ENCODE measurements at places on chromosomes 16 and 17.

- peak; percentile 69 for DNase-seq
Measured at GRCh38 chr17:75105126-75106080, 4.4 kb upstream of the ARMC7 start.

DNA sequence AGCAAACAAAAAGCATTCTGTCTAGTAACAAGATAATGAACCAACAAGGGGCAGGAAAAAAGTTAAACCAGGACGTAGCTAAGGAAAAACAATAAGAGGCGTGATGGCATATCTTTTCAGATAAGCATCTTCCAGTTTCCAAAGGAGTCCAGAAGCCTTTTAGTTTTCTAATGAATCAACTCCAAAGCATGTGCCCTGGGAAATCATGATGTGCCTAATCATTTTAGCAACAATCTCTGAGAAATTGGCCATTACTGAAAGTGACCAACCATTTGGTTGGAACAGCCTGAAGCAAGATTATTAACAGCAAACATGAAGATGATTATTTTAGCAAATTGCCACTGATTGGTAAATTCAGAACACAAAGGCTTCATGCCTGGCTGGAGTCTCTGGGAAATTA lies 440.9 kb upstream of the MAF start:
- no peak for DNase-seq

DNA sequence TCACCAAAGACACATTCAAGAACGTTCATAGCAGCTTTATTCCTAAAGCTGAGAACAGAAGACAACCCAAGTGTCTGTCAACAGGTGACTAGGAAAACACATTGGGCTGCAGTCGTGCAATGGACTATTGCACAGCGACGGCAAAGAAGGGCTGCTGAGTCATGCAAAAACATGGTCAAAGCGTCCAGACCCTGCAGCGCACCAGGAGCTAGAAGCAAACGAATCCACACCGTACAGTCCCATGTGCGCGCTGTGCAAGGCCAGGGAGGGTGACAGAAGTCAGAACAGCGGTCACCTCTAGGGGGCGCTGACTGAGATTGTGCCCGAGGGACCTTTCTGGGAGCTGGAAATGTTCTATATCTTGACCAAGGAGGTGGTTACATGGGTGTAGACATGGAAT lies 266.4 kb downstream of the MAF start:
- DNase-seq = no peak

- no peak for DNase-seq
Measured at GRCh38 chr16:82587289-82587688, 39.5 kb upstream of the CDH13 start.

DNA sequence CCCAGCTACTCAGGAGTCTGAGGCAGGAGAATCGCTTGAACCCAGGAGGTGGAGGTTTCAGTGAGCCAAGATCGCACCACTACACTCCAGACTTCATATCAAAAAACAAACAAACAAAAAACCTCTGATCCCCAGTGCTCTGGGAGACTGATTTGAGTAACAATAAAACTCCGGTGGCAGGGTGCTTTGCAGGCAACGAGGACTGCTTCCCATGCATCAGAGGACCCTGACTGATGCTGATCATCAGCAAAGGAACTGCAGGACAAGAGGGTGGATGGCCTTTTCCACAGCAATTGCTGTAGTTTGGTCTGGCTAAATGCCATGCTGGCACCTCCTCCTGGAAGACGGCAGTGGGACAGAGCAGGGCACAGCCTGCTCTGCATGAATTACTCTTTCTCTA lies 6.4 kb upstream of the SLC39A11 start:
- DNase-seq = no peak

GRCh38 chr16:81522108-81522701 lies 77.6 kb downstream of the CMIP start:
- DNase-seq = no peak

- DNase-seq = no peak
Measured at GRCh38 chr16:88023786-88024185, 72.6 kb downstream of the BANP start.

GRCh38 chr17:78399693-78400144 lies 21.3 kb downstream of the PGS1 start:
- DNase-seq = no peak

- DNase-seq = peak; percentile 56
Measured at GRCh38 chr17:65334406-65334805, 197.2 kb downstream of the RGS9 start.

GRCh38 chr16:76956394-76956793 lies 234.6 kb upstream of the MON1B start:
- DNase-seq = no peak

- DNase-seq = no peak
Measured at GRCh38 chr16:73190688-73191659, 143.0 kb upstream of the ZFHX3 start.

- DNase-seq = no peak
Measured at GRCh38 chr16:87851141-87851587, 18.1 kb downstream of the SLC7A5 start.

Measured in ELR (cell line).